HepG2 (cell line): ENCODE measurements at places on chromosomes 6 and 20. TPM values are rescaled to one million over a fixed set of nuclear protein-coding genes. Genes with fewer than 3 reads are reported as not detected.

DNA sequence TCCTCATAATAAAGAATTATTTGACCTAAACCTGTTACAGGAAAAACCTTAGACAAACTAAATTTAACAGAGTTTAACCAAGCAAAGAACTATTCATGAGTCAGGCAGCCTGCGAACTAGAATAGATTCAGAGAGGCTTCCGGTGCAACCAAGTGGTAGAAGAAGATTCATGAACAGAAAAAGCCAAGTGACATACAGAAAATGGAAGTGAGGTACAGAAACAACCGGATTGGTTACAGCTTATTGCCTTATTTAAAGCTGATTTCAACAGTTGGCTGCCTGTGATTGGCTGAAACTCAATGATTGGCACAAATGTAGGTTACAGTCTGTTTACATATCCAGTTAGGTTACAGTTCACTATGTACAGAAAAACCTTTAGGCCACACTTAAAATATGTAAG lies 10.1 kb downstream of the PPP1R3G start:
- DNase-seq = no peak

GRCh38 chr20:56925831-56926170 lies 296.7 kb downstream of the TFAP2C start:
- no peak for DNase-seq

- peak; percentile 67 for DNase-seq
These were observed at the start of gene PGBD1 for GRCh38 chr6:28281288-28282064. TSS of gene PGBD1 (plus strand) at chr6:28281572. CDS start at chr6:28283814, 2,242 bp downstream.

RAET1L gene
- total RNA-seq = not detected in 2 replicates

PSMB1 gene
- 528 and 656 TPM in 2 replicates for total RNA-seq

DNA sequence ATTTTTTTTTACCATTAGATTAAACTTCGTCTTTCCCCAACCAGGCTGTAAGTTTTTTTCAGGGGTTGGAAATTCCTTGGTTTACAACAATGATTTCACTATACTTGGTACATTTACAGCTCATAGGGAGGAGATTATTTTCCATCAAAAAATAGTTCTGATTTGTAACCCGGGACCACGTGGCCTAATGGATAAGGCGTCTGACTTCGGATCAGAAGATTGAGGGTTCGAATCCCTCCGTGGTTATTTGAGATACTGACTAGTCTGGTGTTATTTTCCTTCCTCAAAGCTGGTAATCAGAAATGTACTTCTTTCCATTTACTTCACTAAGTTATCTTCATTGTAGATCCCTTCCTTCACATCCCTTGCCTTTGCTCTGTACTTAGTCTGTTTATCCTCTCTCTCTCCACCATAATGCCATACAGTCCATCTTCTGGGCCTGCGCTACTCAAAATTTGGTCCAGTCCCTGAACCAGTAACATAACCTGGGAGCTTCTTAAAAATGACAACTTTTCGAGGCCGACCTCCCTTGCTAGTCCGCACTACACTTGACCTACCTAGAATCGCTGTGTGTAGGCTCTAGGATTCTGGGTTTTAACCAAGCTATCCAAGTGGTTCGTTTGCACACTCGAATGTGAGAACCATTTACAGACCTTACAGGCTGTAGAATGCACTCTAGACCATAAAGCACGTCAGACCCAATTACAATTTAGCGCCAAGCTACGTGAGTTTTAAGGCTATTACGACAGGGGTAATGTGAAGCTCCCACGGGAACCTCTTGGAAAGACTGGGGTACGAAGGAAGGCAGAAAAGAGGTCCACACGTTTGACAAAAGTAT lies 42.1 kb upstream of the BTN3A2 start:
- DNase-seq = peak; percentile 93

DNA sequence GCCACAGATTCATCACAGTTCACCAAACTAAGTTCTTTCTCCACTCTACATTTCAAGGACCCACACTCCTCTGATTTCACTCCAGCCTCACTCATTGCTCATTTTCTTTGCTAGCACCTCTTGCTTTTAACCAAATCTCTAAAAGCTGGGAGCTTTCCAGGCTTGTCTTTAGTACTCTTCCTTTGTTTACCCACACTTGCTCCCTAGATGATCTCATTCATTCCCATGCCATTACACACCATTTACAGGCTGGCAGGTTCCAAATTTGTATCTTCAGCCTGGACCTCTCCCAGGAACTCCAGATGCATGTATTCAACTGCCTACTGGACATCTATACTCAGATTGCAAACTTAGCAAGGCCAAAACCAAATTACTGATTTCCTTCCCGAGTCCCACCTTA lies 5.3 kb upstream of the GUCA1B start:
- DNase-seq = peak; percentile 78

HM13 gene
- 68.4 and 118 TPM in 2 replicates for total RNA-seq

DNA sequence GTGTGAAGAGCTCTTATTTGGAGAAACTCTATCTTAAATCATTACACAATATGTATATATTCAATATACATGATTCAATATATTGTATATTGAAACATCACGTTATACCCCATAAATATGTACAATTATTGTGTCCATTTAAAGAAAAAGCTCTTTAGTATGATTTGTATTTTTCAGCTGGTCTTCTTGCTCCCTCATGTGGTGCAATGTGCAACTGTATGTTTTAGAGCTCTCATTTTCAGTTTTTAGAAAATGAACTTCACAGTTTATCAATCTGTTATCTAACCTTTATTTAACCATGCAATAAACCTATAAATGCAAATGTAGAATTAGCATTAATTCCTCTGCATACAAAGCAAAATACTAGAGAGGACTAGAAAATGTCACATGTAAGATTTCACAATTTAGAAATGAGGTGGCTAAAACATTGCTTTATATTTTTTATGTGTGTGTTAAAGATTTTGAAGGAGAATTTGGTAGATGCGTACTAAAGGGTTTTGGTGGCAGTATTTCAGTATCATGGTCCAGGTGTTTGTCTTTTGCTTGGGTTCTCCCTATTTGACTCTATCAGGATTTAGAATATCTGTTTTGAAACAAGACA lies 167.1 kb downstream of the PHF3 start:
- DNase-seq = peak; percentile 31

GRCh38 chr20:20251836-20252235 lies 116.1 kb upstream of the INSM1 start:
- DNase-seq = no peak

DNA sequence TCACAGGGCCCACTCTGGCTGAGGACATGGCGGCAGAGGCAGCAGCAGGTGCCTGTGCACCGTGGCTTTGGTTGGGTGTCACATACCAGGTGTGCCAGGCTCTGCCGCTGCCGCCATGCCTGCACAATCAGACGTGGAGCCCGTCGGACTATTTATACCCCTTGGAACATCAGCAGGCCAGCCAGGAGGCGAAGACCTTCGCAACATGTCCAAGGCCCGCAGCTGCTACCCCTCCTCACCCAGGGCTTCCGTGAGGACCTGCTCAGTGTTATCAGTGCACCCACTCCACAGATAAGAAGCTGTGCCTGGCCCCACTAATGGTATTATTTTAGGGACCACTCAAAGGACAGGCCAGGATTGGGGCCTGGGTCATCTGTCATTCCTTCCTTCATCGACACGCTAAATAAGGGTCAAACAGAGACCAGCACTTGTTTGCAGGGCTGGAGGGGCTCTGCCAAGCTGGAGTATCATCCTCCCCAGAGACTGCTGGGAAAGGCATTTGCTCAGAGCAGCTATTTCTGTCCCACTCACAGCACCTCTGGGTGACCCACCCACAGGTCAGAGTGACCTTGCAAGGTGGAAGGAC lies 109.2 kb downstream of the BMP7 start:
- no peak for DNase-seq

DNA sequence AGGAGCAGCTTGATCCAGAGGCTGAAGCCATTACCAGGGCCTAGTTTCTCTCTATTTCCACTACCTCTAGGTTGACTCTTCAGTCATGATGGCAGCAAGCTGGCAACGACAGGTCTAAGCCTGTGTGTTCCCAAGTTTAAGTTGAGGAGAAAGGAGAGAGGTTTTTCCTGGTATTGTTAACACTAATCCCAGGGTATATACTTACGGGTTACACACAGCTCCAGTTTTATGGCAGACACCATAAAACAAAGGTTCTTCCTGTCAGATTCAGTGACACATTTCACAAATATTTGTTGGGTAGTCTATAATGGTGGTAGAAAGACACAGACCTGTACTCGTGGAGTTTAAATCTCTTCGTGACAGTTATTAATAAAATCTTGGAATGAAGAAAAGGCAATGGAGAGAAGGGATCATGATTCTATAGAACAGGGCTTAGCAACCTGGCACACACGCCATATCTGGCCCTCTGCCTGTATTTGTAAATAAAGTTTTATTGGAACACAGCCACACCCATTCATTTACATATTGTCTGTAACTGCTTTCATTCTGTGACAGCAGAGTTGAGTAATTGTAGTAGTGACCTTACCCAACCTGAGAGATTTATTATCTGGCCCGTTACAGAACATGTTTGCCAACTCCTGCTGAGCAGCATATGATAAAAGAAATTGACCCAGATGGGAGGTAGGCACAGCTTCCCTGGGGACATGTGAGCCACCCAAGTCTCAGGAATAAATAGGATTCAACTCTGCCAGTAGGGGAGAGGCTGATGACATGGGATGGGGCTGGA lies 323.3 kb downstream of the CDH4 start:
- no peak for DNase-seq
